Activated CD4-positive, alpha-beta T cell treated with anti-CD3 and anti-CD28 coated beads, Interleukin-2, Interleukin-4, amounts not matched to agents 100 ng/mL and 50 ng/mL, durations not matched to agents 16 hours and 8 hours (primary cell): ENCODE measurements at places on chromosomes 5 and 9.

- DNase-seq: peak; percentile 1
These were observed 4.3 kb downstream of the GFM2 start for GRCh38 chr5:74762599-74762998.

GRCh38 chr9:78866207-78867132 is 569.5 kb downstream of the PSAT1 start:
- DNase-seq: no peak

DNA sequence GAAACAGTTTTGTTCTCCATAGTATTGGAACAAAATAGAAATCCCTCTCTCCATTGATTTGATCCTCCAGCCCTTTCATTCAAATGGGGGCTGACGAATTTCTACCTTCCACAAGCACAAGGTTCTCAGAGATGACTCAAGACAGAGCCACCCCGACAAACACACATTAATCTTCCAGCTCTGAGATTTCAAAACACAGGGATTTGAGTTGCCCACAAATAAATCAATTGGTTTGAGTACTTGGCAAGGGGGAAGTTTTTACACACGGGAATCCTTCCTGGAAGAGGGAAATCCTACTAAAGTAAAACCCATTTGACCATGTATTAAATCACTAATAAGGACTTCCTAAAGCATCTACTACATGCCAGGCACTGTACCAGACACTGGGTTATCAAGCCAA is 5.4 kb downstream of the ADRA1B start:
- no peak for DNase-seq

GRCh38 chr5:138488481-138488945 is 23.2 kb downstream of the EGR1 start:
- DNase-seq: no peak

DNA sequence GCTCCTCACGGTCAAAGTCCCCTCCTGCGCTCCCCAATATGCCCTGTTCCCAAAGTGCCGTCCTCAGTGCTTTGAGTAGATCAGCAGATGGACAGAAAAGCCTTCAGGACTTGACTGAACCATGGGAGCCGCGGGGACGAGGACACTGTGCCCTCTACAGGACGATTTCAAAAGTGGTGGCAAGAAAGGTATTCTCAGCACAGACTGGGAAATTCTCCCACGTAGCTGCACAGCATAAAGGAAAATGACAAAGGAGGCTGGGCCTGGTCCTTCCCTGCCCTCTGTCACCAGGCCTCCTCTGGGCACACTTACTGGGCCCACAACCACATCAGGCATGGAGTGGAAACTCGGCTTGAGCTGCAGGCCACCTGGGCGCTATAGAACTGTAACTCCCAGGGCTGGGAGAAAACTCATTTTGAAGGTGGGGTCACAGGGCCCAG is 16.7 kb upstream of the MTMR12 start:
- peak; percentile 63 for DNase-seq

DNA sequence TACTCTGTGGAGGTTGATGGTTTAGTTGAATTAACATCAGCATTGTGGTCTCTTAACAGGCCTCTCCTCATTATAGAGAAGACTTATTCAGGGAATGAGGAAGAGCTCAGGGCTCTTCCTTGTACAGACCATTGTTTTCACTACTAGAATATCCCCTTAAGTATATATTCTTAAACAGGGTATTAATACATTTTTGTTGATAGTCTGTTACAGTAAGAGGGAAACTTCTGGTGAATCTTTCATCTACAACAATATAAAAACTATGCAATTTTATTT is 330.7 kb downstream of the ADGRV1 start:
- no peak for DNase-seq

DNA sequence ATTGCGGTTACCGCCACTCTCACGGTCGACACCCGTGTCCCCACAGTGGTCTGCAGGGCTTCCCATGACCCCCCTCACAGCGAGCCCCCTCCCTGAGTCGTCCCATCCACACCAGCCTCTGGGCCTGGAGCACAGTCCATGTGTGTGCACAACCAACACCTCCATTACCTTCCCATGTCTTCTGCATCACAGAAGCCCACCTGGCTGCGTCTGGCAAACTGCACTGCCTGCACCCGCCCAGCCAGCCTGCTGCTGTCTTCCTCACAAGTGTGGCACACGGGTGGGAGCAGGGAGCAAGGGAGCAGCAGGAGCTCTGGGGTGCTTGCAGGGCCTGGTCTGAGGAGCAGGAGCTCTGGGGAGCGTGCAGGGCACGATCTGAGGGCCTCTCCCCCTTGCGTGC is 415.3 kb upstream of the IRX4 start:
- no peak for DNase-seq

GRCh38 chr5:1152156-1152555 is 40.3 kb upstream of the SLC12A7 start:
- no peak for DNase-seq

GRCh38 chr5:31993165-31993961 is 180.8 kb downstream of the GOLPH3 start:
- no peak for DNase-seq

- peak; percentile 13 for DNase-seq
These were observed 19.5 kb downstream of the FAM163B start for GRCh38 chr9:133589454-133590227.

DNA sequence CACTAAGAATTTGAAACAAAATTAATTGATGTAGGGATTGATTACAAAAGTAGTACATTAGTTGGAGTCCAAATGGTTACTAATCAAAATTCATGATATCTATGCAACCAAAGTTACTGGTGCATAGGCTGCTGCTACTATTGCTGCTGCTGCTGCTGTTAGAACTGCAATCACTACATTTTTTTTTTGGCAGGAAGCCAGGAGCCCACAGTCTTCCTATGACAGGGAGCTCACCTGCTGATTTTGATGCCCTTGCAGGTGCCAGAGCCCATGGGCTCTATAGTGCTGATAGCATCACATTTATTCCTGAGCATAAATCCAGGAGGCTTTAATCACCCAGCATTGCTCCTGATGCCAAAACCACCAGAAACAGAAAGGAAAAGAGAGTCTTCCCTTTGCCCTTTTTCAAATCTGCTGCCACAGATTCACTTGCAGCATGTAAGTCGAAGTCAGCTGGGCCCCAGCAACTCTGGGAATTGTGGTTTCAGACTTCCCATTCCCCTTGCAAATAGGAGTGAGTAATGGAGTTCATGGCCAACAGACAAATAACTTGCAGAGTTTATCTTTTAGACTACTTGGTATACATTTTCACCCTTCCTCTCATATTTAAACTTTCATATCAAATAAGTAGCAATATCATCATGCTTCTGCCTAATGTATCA is 17.6 kb downstream of the SLCO6A1 start:
- no peak for DNase-seq

GRCh38 chr5:63524281-63524680 is 438.0 kb downstream of the HTR1A start:
- no peak for DNase-seq

GRCh38 chr5:135955525-135955924 is 742 bp upstream of the LECT2 start:
- no peak for DNase-seq

GRCh38 chr5:143515829-143516228 is 112.3 kb upstream of the NR3C1 start:
- DNase-seq: no peak

DNA sequence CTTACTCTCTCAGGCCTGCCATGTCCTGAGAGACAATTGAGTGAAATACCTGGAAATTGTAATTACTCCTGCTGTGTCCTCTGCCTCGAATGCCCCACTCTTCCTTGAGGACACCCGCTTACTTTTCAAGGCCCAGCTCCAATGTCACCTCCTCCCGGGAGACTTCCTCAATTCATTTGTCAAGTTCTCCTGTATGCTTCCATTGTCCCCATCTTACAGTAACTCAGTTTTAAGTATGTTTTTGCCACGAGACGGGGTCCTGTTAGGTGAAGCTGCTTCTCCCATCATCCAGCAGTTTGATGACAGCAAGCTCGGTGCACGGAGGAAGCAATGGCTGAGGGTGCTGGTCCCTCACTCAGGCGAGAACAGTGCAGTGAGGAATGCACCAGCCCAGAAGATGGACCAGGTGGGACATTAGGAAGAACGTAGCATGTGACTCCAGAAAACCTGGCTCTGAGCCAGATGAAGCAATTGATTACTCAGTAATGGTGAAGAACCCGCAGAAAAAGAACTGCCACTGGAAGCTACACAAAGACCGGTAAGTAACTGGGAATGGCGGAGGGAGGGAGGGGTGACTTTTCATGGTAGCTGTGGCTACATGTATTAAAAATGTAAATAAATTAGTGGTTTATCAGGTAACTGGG is 274.8 kb downstream of the DENND1A start:
- DNase-seq: no peak

- no peak for DNase-seq
These were observed 87.5 kb downstream of the TRPM6 start for GRCh38 chr9:74800226-74800625.

DNA sequence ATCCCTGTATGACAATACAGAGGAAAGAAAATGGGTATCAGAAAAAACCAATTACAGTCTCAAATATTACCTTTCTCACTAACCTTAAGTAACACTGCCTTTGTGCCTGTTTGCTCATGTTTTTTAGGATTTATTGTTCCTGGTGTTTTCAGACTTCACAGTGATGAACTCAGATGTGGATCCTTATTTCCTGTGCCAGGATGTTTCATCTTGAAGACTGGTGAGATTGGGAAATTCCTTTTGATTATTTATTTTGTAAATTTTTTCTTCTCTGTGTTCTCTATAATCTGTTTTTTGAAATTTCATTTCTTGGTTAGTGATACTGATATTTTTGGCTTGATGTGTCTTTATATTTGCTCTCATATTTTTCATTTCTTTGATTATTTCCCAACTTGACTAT is 142.4 kb upstream of the GRIN3A start:
- DNase-seq: no peak

DNA sequence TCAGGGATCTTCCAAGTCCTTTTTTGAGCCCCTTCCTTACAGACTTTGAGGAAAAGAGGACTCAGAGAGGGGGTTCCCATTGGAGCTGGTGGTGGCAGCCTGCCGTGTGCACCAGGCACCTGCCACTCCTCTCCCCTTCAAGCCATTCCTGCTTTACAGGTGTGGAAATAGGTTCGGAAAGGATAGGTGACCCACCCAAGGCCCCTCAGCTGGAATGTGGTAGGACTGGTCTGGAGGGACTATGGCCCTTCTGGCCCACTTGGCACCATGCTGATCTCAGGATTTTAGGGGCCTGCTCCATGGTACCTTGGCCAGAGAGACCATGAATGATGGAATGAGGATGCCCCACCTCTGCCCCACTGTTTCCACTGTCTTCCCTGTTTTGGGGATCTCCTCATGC is 1.4 kb downstream of the GALNT12 start:
- no peak for DNase-seq

GRCh38 chr5:42090162-42090561 is 165.1 kb downstream of the FBXO4 start:
- no peak for DNase-seq

GRCh38 chr5:113118298-113118697 is 141.7 kb downstream of the DCP2 start:
- DNase-seq: no peak

DNA sequence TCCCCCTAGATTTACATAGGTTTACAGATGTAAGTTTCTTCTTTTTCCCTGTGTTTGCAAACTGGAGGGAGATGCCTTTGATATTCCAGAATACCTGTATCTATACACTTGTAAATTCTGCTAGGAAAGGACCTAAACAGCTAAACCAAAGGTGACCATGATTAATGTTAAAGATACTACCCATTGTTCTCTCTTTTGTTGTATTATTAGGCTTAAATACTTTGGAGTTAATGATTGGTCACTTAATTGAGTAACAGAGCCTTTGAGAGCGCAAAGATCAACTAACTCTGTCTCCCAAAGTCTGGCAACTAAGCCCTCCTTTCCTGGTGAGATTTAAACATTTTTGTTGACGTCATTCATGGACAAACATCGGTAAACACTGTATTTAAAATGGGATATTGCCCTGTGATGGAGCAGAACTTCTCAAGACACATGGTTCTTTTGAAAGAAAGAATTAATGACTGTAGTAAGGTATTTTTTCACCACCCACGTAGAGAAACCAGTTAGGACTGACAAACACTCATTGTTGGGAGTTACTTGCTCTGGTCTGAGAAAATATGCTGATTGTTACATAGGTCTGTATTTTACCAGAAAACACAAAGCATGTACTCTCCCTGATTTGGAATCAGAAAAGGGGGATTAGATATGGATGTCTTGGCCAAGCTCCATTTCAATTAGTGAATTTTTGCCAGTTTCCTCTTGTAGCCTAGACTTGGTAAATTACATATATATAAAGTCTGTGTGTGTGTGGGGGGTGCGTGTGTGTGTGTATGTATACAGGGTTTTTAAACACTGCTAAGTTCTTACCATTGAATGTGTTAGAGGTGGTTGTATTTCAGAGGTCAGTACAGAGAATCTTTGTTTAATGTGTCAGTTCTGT is 4.6 kb downstream of the VCAN start:
- DNase-seq: no peak

DNA sequence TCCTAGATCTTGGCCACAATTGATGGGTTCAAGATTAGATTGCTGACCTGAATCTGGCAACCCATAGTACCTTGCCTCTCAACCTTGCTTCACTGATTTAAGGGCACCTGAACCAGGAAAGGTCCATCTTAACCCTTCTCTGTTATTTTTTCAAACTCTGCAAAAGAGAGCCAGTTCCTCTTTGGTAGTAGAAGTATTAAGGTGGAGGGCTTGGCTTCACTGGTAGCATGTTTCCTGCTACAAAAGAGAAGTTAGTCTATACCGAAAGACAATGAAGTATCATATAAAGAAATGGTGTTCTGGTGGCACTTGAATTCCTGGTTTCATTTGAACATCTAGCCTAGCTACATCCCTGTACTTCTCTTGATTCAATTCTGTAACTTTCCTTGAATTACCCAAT is 8.5 kb downstream of the ALG2 start:
- no peak for DNase-seq

DNA sequence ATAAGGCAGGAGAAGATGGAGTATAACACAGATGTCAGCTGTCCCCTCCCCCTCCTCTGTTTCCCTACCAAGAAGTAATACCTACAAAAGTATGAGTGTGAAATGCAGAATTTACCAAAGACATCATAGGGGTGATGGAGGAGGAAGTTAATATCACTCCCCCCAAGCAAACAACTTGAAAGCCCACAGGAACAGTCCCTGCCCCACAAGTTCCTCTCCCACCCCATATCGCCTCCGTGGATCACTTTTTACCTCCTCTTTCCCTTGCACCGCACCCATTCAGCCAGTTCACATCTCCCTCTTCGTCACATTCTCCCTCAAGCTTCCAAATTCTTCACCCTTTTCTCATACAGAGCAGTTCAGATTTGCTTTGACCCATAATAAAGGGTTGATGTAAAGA is 7.0 kb upstream of the SIL1 start:
- no peak for DNase-seq

GRCh38 chr9:96150324-96151227 is 151.4 kb downstream of the HSD17B3 start:
- DNase-seq: peak; percentile 81

DNA sequence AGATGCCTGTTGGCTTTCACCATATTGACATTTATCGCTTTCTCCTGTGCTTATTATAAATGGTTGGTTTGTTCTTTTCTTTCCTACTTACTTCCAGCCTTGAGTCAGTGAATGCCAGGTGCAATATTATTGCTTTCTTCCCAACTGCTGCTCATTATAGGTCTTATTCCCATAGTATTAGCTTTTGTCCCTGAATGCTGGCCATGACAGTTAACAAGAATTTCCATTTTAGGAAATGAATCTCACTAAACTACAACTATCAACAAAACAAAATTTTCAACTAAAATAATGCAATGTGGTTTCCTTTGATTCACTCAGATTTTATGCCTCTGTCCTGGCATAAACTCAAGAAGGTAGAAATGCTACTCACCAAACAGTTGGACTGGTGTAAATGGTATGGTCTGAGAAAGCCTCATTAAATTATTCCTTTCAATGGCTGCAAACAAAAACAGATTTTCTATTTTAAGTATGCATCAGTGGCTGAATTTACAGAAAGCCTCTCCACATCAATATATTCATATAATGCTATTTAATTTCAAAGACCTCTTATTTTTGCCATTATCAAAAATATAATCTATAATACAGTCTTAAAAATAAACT is 145.4 kb downstream of the TRPM6 start:
- DNase-seq: no peak
